ENCODE measurements at places on chromosomes 1 and 21.

DNA sequence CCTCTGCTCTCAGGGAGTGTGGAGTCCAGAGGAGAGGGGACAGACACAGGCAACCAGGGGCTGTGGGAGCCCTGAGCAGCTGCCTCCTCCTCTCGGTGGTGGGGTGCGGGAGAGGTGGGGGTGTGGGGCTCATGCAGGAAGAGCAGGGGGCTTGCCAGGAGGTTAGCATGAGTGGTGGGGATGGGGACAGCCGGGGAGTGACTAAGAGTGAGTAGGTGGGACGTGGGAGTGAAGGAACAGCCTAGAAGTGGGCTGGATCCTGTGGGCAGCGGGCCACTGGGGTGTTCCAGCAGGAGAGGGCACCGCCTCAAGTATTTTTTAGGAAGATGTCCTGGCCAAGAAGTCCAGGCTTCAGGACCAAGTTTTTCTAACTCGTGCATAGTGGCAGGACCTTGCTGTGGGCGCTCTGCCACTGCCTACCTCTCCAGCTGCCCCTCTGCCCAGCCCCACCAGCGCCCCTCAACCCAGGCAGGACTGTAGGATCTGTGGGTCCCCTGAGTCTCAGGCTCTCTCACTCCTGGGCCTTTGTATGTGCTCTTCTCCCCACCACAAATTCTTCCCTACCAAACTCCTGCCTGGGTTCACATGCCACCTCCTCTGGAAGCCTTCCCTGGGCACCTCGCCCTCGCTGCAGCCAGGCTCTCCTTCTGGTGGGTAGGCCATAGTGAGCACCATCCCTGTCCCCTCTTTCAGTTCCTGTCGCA is 18.8 kb upstream of the LHX4 start:
- no peak for DNase-seq

GRCh38 chr1:36257375-36257767 is 33.1 kb downstream of the THRAP3 start:
- no peak for DNase-seq

- no peak for DNase-seq
These were observed 24.5 kb upstream of the RCSD1 start for GRCh38 chr1:167605576-167605975.

- no peak for DNase-seq
These were observed 14.0 kb downstream of the ATP5PO start for GRCh38 chr21:33901412-33902288.

DNA sequence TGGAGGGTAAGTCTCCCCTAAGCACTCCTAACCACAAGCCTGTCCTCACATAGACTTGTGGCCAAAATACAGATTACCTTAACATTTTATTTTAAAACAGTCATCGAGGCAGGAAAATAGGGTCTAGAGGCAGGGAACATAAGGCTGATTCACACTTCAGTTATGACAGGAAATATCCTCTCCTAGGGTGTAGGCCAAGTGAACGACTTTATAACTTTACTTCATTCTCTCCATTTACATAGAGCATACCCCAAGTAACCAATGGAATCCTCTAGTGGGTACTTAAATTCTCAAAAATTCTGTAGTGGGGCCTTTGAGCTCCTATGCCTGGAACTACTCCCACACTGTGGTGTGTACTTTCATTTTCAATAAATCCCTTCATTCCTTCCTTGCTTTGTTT is 113.0 kb downstream of the WDR3 start:
- no peak for DNase-seq

DNA sequence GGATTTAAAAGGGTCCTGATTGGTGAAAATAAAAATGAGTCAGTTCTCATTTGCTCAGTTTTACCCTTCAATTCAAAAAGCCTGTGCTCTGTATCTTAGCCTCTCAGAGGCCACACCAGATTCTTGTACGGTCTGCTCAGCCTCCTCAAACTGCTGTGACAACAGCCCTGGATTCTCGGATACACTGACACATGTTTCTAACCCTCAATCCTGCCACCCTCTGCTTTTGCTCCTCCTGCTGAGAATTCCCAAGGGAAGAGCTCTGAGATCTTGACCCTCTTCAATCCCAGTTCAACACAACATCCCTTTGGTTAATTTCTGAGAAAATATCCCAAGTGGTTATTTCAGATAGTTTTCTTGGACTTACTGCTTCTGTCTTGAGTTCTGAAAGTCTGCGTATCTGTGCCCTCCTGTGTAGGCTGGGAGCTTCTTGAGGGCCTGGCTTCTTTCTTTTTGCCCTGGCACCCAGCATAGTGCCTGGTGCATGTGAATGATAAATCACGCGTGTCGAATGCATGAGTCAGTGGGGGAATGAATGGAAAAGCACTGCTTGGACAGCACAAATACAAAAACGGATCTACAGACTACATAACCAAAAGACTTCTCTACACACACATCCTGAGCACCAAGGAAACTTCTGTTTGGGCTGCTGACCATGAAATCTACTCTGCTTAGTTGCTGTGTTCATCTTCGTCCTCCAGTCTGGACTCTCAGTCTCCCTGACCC is 24.5 kb downstream of the IRF2BP2 start:
- no peak for DNase-seq

- no peak for DNase-seq
These were observed 42.6 kb downstream of the OPTC start for GRCh38 chr1:203536575-203536974.

DNA sequence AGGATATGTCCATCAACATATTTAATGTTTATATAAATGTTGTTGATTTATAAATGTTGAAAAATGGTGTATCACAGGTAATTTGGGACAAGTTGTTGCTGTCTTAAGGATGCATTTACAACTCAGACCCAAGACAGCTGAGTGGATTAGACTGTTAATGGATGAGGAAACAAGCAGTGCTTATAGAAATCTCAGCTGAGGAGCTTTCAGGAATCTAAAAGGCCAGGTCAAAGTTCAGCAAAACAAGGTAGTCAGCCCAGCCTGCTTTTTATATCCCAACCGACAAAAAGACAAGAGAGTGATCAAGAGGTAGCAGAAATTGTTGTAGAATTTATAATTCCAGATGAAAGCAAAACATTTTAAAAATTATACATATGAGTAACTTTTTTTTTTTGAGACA is 16.6 kb upstream of the USP1 start:
- no peak for DNase-seq

DNA sequence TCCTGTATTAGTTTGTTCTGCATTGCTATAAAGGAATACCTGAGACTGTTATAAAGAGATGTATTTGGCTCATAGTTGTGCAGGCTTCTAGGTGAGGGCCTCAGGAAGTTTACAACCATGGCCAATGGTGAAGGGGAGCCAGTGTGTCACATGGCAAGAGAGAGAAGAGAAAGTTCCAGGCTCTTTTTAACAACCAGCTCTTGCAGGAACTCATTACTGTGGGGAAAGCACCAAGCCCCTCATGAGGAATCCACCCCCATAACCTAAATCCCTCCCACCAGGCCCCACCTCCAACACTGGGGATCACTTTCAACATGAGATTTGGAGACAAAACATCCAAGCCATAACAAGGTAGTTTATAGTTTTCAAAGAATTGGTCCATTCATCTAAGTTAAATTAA is 5.0 kb upstream of the MEAF6 start:
- no peak for DNase-seq

GRCh38 chr1:47262787-47263413 is 30.9 kb upstream of the TAL1 start:
- no peak for DNase-seq

GRCh38 chr1:9700340-9700739 is 48.8 kb downstream of the PIK3CD start:
- no peak for DNase-seq

- no peak for DNase-seq
These were observed 170.6 kb upstream of the C21orf91 start for GRCh38 chr21:17989780-17990179.

DNA sequence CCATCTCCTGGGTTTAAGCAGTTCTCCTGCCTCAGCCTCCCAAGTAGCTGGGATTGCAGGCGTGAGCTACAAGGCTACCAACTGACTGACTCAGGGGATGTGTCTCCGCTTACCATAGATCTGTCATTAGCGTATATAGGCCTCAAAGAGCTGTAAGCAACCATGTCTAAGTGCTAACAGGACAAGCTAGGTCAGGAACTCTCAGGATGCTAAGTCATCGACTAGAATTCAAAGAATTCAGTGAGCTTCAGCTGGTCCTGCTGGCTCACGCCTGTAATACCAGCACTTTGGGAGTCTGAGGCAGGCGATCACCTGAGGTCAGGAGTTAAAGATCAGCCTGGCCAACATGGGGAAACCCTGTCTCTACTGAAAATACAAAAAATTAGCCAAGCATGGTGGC is 29.5 kb downstream of the CAPN2 start:
- DNase-seq: no peak

Measured in stimulated activated CD4-positive, alpha-beta T cell treated with anti-CD3 and anti-CD28 coated beads, Interleukin-1b, Interleukin-23, amount 100 ng/mL, for 1 hour (primary cell).